ENCODE measurements at places on chromosomes 1 and 21. TPM values are rescaled to one million over a fixed set of nuclear protein-coding genes. Genes with fewer than 3 reads are reported as not detected.

MAEL gene
- not detected for polyA plus RNA-seq

GPR161 gene
- 0.10 TPM for polyA plus RNA-seq

S100A14 gene
- not detected for polyA plus RNA-seq

KCNC4 gene
- polyA plus RNA-seq, result 2.0 TPM

SEC22B gene
- 18.7 TPM for polyA plus RNA-seq

APH1A gene
- 63.4 TPM for polyA plus RNA-seq

FMO4 gene
- polyA plus RNA-seq, result 2.6 TPM

PLD5 gene
- not detected for polyA plus RNA-seq

HAO2 gene
- polyA plus RNA-seq, result not detected

ZNF687 gene
- polyA plus RNA-seq, result 1.6 TPM

MT1HL1 gene
- polyA plus RNA-seq, result not detected

NPHS2 gene
- not detected for polyA plus RNA-seq

FCAMR gene
- not detected for polyA plus RNA-seq

DAB1 gene
- 1.7 TPM for polyA plus RNA-seq

IL19 gene
- not detected for polyA plus RNA-seq

KRTAP21-2 gene
- not detected for polyA plus RNA-seq

GREM2 gene
- polyA plus RNA-seq, result 0.61 TPM

C8A gene
- not detected for polyA plus RNA-seq

MAP3K7CL gene
- polyA plus RNA-seq, result 6.0 TPM

KRTAP7-1 gene
- not detected for polyA plus RNA-seq

PCP4L1 gene
- polyA plus RNA-seq, result not detected

LIN28A gene
- polyA plus RNA-seq, result not detected

MAD2L2 gene
- 57.2 TPM for polyA plus RNA-seq

HENMT1 gene
- 55.2 TPM for polyA plus RNA-seq

ENAH gene
- polyA plus RNA-seq, result not detected

FAM177B gene
- polyA plus RNA-seq, result not detected

ATP5PO gene
- 316 TPM for polyA plus RNA-seq

ADCY10 gene
- not detected for polyA plus RNA-seq

TEDDM1 gene
- polyA plus RNA-seq, result not detected

ZNF695 gene
- polyA plus RNA-seq, result not detected

OR2T35 gene
- not detected for polyA plus RNA-seq

CFHR3 gene
- not detected for polyA plus RNA-seq

TRABD2B gene
- polyA plus RNA-seq, result not detected

KCNA3 gene
- polyA plus RNA-seq, result 94.0 TPM

HSD3B2 gene
- polyA plus RNA-seq, result not detected

S100A7 gene
- polyA plus RNA-seq, result not detected

OR2G6 gene
- not detected for polyA plus RNA-seq

AADACL3 gene
- not detected for polyA plus RNA-seq

BRDT gene
- not detected for polyA plus RNA-seq
